ENCODE measurements at places on chromosomes 2 and 18. TPM values are rescaled to one million over a fixed set of nuclear protein-coding genes. Genes with fewer than 3 reads are reported as not detected.

GRCh38 chr2:127453392-127454171, 35.4 kb downstream of the PROC start:
- no peaks in the 10 kb centered on the region for H3K27me3 ChIP-seq
- no peaks in the 10 kb centered on the region for H3K4me1 ChIP-seq
- no peak overlapping the region for H3K27ac ChIP-seq
- H3K4me3 ChIP-seq = no peak overlapping the region
- no peaks in the 10 kb centered on the region for H3K36me3 ChIP-seq
- no peak for DNase-seq

GRCh38 chr2:163554864-163555263, 180.9 kb downstream of the FIGN start:
- no peaks in the 10 kb centered on the region for H3K36me3 ChIP-seq
- H3K27ac ChIP-seq = no peak overlapping the region

DNA sequence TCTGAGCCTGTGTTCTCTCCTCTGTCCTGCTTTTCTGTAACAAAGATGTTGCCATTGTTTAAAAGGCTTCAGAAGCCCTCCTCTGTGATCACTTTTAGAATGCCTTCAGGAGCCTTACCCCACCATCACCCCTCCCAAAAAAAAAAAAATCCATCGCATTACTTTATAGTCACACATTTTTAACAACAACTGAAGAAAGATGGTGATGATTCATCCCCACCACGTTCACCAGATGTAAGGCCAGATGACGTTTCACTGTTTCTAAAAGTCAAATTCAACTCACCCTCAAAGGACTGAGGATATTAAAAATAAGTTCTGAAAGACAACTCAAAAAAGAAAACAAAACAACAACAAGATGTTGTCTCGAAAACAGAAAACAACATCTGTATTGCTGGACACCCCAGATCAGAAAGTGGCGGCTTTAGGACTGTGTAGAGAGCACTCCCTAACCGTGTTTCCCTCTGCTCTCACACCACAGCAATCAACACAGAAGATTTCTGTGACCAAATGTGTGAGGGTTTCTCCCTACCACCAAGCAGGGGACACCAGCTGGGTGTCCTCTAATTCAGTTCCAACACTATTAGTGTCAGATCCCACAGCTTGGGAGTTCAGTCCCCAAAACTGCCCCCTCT, 61.9 kb upstream of the CREB1 start:
- H3K27ac ChIP-seq = no peak overlapping the region
- no peaks in the 10 kb centered on the region for H3K36me3 ChIP-seq
- H3K4me3 ChIP-seq = no peak overlapping the region

DNA sequence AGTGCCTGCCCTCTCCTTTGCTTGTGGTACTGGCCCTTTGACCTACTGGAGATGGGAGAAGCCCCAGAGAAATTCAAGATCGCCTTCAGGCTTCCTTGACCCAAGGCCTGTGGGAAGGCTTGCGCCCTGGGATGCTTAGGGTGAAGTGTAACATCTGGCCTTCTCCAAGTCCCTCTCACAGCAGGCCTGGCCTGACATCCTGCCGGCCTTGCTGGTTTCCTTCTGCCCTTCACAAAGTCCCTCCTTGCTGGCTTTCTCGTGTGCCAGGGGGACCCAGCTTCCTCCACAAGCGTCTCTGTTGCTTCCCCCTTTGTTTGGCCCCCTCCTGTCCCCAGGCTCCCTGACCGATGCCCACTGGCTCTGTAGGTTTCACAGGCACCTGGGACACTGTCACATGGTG, 26.4 kb downstream of the TCF7L1 start:
- no peak for DNase-seq
- H3K27me3 ChIP-seq = no peaks in the 10 kb centered on the region
- H3K4me3 ChIP-seq = no peak overlapping the region
- H3K36me3 ChIP-seq = no peaks in the 10 kb centered on the region
- no peaks in the 10 kb centered on the region for H3K4me1 ChIP-seq
- no peak overlapping the region for H3K27ac ChIP-seq

DNA sequence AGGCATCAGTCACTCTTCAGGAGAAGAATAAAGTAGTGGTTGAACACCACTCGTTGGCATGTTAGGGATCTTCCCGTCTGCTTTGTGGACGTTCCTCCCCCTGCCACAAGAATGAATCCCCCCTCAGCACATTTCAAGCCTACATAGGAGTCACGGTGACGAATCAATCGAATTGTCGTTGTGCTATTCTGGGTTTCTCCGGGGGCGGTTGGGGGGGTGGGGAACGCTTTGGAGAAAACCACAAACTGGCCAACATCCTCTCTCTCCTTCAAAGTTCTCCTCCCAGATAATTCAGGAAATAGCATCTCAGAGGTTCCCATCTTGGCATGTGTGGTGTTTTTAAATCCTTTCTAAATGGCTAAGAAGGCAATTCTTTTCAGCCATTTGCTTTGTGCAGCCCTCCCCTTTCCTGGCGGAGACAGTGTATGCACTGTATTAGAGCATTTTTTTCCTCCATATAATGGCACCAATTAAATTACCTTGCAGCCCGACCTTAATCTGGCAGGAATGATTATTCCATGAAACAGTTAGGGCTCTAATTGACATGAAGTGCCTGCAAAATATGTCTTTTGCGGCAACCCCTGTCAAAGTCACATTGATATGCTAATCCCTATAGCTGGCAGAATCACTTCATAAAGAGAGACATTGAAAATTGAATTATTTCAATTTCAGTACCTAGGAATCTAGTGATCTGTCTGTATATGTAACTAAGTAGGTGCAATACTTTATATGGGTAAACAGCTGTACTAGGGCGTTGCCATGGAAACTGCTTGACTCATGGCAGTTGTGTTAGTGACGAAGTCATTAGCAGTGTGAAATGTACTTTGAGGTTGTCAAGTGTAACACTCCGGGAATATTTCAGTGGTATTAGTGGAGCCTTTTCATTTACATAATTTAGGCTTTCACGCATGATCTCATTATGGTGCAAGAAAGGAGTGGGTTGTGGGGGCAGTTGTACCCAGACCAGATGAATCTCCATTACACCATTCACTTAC, 323.4 kb upstream of the SLC14A2 start:
- H3K27ac ChIP-seq = no peak overlapping the region
- H3K4me3 ChIP-seq = no peak overlapping the region
- no peak for DNase-seq
- H3K4me1 ChIP-seq = no peaks in the 10 kb centered on the region

GULP1 gene
- not detected for total RNA-seq

- H3K27me3 ChIP-seq = no peaks in the 10 kb centered on the region
- no peaks in the 10 kb centered on the region for H3K36me3 ChIP-seq
- no peak overlapping the region for H3K27ac ChIP-seq
- no peak overlapping the region for H3K4me3 ChIP-seq
- no peak for DNase-seq
Observed at GRCh38 chr2:14826518-14826917, 194.0 kb downstream of the LRATD1 start.

DNA sequence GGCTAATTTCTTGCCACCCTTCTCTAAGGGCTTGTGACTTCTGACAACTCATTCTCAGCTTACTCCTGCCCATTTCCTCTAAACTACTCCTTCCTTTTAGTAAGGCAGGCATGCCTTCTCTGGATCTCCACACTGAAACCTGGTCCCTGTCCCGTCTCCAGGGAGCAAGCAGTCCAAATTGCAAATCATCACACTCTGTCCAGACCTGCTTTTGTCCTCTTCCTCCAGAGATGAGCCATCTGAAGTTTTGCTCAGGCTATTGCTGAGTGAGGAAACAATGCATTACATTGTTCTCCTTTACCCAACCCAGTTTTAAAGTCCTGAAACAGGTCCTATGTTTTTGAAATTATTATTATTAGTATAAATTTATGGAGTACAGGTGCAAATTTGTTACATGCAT, 57.3 kb downstream of the ARHGAP25 start:
- no peak overlapping the region for H3K27ac ChIP-seq
- peaks cover 12% of the 10 kb centered on the region for H3K36me3 ChIP-seq
- no peaks in the 10 kb centered on the region for H3K27me3 ChIP-seq

- H3K27ac ChIP-seq = no peak overlapping the region
- H3K4me3 ChIP-seq = no peak overlapping the region
- no peak for DNase-seq
- H3K4me1 ChIP-seq = no peaks in the 10 kb centered on the region
Observed at GRCh38 chr2:183812091-183812490, 687.8 kb downstream of the NUP35 start.

DNA sequence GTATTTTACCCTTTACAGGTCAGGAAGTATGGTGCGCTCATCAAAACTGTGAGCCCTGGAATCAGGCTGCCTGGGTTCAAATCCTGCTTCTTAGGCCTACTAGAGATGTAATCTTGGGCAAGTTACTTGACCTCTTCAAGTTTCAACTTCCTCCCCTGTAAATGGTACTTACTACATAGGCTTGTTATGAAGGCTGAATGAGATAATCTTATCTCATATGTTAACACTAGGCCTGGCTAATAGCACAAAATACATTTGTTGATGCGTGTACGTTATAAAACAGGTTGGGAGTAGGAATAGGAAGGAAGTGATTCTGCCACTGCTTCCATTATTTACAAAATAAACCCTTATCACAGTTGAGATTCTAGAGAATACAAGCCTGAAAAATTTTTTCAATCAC, 1.7 kb upstream of the RFTN2 start:
- no peaks in the 10 kb centered on the region for H3K36me3 ChIP-seq
- no peak overlapping the region for H3K27ac ChIP-seq
- no peak for DNase-seq

DNA sequence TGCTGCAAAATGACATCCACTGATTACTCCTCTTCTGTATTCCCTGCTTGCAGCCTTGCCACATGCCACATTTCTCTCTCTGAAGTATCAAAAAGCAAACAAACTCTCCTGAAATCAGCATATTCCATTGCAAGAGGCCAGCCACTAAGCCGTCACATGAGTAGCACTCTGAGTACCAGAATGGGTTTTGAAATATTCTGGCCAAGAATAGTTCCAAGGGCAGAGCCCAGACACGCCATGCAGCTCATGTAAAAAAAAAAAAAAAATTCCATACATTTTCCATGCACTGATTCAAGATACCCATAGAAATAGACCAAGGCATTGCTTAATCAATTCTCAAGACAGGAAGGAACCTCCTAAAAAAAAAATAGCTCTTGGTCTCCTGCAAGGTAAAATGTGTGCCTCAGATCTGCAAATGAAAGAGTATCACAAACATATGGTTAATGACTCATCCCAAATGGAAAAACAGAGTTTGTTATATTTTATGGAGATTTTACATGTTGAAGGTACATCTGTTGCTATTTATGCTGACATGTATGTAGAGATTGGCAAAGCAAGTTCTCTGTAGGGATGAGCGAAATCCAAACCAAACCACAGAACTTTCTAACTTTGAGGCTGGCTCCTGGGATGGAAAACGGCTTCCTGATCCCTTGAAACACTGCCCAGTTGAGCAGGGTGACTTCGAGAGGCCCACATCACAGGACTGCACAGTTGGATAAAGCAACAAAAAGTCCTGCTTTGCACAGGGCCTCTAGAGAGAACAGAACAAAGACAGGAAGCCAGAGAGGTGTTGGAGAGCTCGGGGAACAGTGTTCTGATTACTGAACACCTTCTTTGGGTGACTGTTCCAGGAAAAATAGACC, 346.2 kb downstream of the ZNF521 start:
- H3K27me3 ChIP-seq = no peaks in the 10 kb centered on the region
- H3K36me3 ChIP-seq = no peaks in the 10 kb centered on the region
- H3K4me1 ChIP-seq = no peaks in the 10 kb centered on the region
- no peak for DNase-seq
- no peak overlapping the region for H3K4me3 ChIP-seq

TEX44 gene
- total RNA-seq = not detected

- no peaks in the 10 kb centered on the region for H3K4me1 ChIP-seq
- H3K4me3 ChIP-seq = no peak overlapping the region
- H3K27ac ChIP-seq = no peak overlapping the region
- DNase-seq = no peak
- no peaks in the 10 kb centered on the region for H3K36me3 ChIP-seq
- no peaks in the 10 kb centered on the region for H3K27me3 ChIP-seq
Observed at GRCh38 chr2:33521791-33522281, 45.4 kb downstream of the RASGRP3 start.

DLGAP1 gene
- 0.97 TPM for total RNA-seq

DNA sequence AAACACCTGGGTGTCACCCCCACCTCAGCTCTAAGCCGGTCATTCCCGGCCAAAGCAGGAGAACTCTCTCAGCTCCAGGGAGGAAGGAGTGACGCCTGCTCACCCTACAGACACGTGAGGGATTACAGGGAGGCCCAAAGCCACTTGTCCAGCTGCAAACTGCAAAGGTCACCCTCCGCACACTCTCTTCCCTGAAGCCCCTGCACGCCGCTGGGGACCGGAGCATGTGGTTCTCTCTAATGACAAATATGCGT, 108.0 kb upstream of the ID2 start:
- H3K36me3 ChIP-seq = no peaks in the 10 kb centered on the region
- H3K27me3 ChIP-seq = no peaks in the 10 kb centered on the region
- no peak for DNase-seq
- no peak overlapping the region for H3K4me3 ChIP-seq

SLC9A4 gene
- 0.13 TPM for total RNA-seq

- H3K4me1 ChIP-seq = no peaks in the 10 kb centered on the region
- no peak overlapping the region for H3K4me3 ChIP-seq
- H3K27ac ChIP-seq = no peak overlapping the region
- DNase-seq = no peak
Observed at GRCh38 chr2:43326101-43326825, 99.9 kb upstream of the ZFP36L2 start.

ST8SIA3 gene
- total RNA-seq = not detected

- no peaks in the 10 kb centered on the region for H3K4me1 ChIP-seq
- no peaks in the 10 kb centered on the region for H3K27me3 ChIP-seq
- H3K36me3 ChIP-seq = no peaks in the 10 kb centered on the region
- H3K27ac ChIP-seq = no peak overlapping the region
Observed at GRCh38 chr2:105490204-105490603, 91.4 kb upstream of the FHL2 start.

- DNase-seq = no peak
- no peak overlapping the region for H3K4me3 ChIP-seq
- no peaks in the 10 kb centered on the region for H3K36me3 ChIP-seq
- no peak overlapping the region for H3K27ac ChIP-seq
Observed at GRCh38 chr2:222813177-222813843, 47.5 kb upstream of the ACSL3 start.

SPP2 gene
- not detected for total RNA-seq

UGT1A1 gene
- total RNA-seq = not detected

LMAN1 gene
- total RNA-seq = 34.6 TPM

KLHL30 gene
- not detected for total RNA-seq

- DNase-seq = no peak
- H3K4me1 ChIP-seq = no peaks in the 10 kb centered on the region
- H3K36me3 ChIP-seq = no peaks in the 10 kb centered on the region
- H3K27me3 ChIP-seq = no peaks in the 10 kb centered on the region
- H3K27ac ChIP-seq = no peak overlapping the region
- H3K4me3 ChIP-seq = no peak overlapping the region
Observed at GRCh38 chr18:25538175-25538922, 186.4 kb upstream of the ZNF521 start.

GRCh38 chr2:76448956-76449355, 738.2 kb upstream of the GCFC2 start:
- no peak overlapping the region for H3K27ac ChIP-seq
- H3K36me3 ChIP-seq = no peaks in the 10 kb centered on the region
- no peaks in the 10 kb centered on the region for H3K27me3 ChIP-seq
- no peaks in the 10 kb centered on the region for H3K4me1 ChIP-seq
- H3K4me3 ChIP-seq = no peak overlapping the region

GRCh38 chr18:48986851-48987761, 36.3 kb upstream of the SMAD7 start:
- H3K27me3 ChIP-seq = no peaks in the 10 kb centered on the region
- DNase-seq = no peak
- H3K4me1 ChIP-seq = no peaks in the 10 kb centered on the region
- H3K4me3 ChIP-seq = no peak overlapping the region

TRAK2 gene
- 47.7 TPM for total RNA-seq
